Stimulated activated CD4-positive, alpha-beta T cell treated with anti-CD3 and anti-CD28 coated beads, TNF-alpha, amount 100 ng/mL, for 1 hour (primary cell): ENCODE measurements at places on chromosomes 2 and 18.

DNA sequence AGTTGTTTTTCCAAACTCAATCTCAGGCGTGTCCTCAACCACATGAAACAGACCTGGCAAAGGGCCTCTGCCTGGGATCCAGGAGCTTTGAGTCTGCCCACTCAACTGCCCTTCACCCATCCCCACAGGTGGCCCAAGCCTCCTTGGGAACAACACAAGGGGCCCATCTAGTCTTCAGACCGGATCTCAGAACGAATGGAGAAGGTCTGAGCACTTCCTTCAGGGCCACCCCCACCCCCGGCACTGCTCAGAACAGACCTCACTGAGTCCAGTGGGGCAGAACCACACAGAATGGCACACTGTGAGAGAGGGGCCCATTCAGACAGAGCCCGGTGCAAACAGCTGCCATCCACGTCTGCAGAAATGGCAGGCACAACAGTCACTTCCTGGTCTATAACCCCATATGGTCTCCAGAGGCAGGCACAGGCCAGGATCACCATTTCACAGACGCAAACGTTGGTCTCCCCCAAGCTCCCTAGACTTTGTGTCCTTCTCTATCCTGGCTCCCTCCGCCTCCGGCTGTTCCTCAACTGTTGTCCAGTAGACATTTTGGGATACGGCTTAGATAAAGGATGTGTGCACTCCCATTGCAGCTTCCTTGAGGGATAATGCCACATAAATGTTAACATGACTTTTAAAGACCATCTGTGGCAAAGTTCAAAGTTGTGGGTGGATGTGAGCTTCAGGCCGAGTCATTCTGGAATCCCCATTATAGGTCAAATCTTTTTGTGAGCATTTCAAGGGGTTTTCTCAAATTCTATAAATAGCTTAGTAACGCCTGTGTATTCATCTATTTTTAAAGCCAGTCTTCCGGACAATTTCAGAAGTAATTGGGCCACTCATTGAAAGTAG, 149.7 kb downstream of the SMAD7 start:
- DNase-seq = no peak

DNA sequence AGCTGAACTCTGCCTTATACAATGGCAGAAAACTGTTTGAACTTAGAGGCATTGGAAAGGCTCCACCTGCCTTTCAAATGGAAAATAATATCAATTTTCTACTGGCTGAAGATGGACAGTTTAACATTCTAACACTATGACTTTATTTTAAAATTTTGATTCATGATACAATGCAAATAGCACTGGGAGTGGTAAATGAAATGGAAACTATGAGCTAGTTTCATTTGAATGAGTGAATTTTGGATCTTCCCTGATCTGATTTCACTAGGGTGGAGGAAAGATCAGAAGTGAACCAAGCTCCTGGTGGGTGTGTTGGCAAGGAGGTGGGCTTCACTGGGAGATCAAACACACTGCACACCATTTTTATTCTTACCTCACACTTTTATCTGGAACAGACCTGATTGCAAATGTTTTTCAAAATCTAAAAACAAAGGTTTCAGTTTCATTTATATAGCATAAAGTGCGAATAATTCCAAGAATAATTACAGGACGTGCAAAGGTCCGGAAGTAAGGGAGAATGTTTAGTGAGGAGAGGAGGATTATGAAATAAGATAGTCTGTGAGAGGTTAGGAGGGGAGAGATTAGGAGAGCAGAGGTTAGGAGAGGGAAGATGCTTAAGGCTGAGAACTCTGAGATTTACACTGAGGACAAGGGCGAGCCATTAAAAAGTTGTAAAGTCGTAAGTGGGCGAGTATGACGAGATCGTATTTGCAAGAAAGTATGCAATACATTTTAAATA, 18.6 kb upstream of the MBP start:
- DNase-seq = no peak

DNA sequence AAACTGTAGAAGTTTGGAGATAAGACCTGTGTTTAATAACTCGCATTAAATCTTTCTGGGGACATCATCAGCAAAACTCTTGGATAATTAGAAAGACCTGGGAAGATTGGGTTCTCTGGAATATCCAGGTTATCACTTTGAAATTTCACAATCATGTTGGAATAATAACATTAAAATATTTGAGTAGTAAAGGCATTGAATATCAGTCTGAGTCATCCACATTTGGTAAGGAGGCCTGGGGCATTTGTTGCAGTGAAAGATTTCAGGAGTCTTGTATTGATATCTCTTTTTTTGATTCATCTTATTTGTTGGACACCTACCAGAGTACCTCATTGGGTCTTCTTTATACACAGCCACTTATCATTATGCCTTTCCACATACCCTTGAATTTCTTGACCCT, 95.9 kb downstream of the EPB41L5 start:
- DNase-seq = no peak

DNA sequence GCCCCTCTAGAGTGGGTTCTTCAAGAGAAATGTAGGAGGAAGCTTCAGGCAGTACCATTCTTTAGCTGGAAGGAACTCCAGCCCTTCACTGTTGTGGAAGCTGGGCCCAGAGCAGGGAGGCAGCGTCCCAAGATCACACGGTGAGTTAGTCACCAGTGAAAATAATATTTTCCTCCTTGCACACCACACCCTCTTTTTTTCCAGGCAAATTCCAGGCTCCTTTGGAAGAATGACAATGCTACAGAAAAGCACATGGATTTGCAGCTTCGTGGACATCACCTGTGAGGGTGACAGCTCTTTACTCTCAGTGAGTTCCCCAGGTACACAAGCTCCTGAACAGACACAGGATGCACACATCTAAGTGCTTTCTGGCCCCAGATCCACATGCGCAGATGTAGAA, 157.1 kb downstream of the COL6A3 start:
- DNase-seq = no peak

DNA sequence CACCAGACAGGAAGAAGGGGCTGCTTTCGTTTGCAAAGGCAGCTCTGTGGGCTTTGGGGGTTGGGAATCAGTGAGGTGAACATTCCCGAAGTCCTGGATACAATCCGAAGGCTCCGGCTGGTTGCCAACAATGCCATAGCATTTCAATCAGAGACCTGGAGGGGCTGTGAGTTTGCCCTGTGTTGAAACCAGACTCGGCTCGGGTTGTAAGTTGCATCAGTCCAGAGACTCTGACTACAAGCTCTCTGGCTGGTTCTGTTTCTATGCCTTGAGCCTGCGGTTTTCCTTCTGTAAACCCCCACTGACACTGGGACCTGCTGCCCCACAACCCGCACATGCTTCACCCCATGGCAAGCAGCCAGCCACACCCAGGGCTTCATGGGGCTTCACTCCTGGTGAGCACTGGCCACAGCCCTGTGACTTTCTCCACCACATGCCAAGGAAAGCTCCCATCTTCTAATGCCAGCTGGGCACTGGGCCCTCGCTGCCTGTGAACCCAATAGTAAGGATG, 85.7 kb upstream of the ODC1 start:
- no peak for DNase-seq
